Hepatic stellate cell (primary cell): ENCODE measurements at places on chromosomes 2 and 18.

- DNase-seq: no peak
Measured at GRCh38 chr2:198753101-198753500, 704.6 kb downstream of the SATB2 start.

- no peak for DNase-seq
Measured at GRCh38 chr2:144445196-144445595, 74.7 kb downstream of the ZEB2 start.

DNA sequence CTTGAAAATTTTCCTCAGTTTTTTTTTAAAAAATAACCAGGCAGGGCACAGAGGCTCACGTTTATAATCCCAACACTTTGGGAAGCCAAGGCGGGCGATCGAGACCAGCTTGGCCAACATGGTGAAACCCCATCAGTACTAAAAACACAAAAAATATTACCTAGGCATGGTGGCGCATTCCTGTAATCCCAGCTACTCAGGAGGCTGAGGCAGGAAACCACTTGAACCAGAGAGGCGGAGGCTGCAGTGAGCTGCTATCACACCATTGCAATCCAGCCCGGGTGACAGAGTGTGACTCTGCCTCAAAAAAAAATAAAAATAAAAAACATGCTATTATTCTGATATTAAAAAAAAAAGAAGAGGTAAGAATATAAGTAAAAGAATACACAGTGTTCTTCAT lies 191.0 kb downstream of the ZEB2 start:
- DNase-seq: no peak

GRCh38 chr2:30385327-30385726 lies 61.7 kb upstream of the LCLAT1 start:
- DNase-seq: peak; percentile 26

DNA sequence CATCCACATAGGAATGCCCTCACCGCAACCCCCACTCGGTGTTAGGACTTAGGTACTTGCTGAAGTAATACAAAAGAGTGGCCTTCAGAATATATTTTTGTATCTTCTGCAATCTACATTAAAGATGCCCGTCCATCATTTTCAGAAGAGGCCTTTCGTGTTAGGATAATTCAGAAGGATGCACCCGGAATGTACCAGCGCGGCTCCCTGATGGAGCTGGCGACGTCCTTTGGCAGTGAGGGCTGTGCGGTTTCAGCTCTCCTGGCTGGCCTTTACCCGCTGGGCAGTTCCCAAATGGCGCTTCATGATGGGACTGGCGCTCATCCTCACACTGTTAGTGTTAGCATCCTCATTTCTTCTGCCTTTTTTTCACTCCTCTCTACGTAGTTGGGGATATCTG lies 15.3 kb downstream of the TWIST2 start:
- DNase-seq: no peak

DNA sequence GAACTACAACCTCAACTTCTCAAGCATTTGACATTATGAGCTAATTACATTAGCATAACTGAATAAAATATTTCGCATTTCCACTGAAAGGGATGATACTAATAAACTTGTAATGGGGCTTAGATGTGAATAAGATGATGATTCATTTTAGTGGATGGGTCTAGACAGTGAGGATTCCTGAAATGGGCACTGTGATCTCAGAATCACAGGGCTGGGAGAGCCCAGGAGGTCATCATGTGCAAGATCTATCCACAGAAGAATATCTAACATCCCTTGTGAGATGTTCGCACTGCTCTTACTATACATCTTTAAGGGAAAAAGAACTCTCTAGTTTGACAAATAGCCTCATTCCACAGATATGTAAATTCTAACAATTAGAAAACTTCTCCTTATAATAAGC lies 245.7 kb downstream of the DYM start:
- no peak for DNase-seq

DNA sequence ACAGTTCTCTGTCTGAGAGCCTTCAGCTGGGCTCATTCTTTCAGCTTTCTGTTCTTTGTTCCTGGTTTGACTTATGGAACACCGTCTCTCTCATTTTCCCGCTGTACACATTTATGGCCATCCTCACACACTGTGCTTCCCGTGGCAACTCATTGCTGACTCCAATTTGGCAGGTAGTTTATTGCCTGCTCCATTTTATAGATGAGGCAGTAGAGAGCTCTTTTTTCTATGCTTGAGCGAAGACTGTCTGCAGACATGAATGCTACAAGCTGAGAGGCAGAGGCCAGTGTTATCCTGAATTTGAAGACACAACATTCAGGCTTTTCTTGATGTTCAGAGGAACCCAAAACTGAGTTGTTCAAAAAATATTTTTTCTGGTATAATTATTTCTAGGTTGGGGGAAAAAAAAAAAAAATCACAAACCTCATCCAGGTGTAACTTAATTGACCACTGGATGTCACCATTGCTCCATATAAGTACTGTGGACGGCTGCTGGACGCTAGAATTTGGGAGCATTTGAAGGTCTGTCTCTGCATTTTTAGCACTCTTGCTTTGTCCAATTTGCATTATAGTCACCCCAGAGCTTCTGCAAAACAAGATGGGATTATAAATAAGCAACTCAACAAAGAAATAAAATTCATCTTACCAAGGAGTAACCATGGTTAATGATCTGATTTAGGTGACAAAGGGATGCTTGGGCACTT lies 83.5 kb downstream of the HRH4 start:
- no peak for DNase-seq

DNA sequence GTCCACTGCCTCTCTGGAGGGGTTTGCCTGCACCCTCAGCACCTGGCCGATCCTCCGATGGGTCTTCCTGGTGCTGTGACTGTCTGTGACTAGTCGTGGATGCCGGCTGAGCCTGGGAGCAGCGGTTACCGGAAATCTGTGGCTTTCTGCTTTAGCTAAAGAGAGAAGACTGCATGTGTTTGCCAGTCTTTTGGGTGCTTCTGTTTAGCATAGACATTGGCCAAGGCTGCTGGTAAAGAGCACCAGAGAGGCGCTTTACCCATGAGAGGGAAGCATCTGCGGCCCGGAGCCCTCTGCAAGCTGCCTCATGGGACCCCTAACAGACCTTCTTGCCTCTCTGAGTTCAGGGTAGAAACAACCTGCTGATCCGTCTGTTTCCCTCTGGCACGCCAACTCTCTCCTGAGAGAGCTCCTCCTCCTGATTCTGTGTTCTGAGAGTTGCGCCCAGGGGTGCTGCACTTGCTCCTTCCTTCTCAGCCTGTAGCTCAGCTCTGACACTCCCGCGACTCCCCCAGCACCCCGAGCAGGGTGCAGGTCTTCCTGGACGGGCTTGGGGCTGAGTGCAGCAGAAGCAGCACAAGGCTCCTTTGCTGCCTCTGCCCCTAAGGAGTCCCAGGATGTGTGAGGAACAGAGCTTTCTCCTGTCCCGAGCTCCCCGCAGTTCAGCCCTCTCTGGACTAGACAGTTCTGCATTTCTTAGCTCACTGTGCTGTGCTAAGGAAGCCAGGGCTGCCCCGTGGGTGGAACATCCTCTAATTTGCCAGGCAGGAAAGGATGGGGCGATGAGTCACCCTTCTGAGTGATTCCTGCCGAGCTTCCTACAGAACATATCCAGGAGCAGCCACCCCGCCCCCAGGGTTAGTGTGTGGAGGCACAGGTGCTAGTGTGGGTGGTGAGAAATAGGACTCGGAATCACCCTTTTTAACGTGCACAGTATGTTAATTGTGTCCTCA lies 203.2 kb downstream of the SH3RF3 start:
- DNase-seq: peak; percentile 83

- no peak for DNase-seq
Measured at GRCh38 chr2:172204309-172204708, 101.6 kb upstream of the DLX2 start.

- DNase-seq: no peak
Measured at GRCh38 chr2:29811378-29811777, 110.0 kb downstream of the ALK start.
